ENCODE measurements at places on chromosomes 6 and 20. TPM values are rescaled to one million over a fixed set of nuclear protein-coding genes. Genes with fewer than 3 reads are reported as not detected.

The LAMA2 gene
- total RNA-seq: 81.6 TPM

GRCh38 chr20:60046011-60046413 is 87.8 kb downstream of the CDH26 start:
- no peak for DNase-seq

GRCh38 chr6:2103765-2104523 is 141.5 kb downstream of the GMDS start:
- no peak for DNase-seq

- no peak for DNase-seq
These were observed 19.3 kb upstream of the PDE7B start for GRCh38 chr6:135832166-135832565.

The SPDEF gene
- total RNA-seq: not detected

- no peak for DNase-seq
These were observed 8.9 kb downstream of the SLC22A3 start for GRCh38 chr6:160357088-160357487.

Data from adrenal gland (tissue), 19 donors.